ENCODE measurements at places on chromosomes 2 and 18.
A peak's percentile ranks its signal among the peaks of the same experiment; 100 is the strongest.

DNA sequence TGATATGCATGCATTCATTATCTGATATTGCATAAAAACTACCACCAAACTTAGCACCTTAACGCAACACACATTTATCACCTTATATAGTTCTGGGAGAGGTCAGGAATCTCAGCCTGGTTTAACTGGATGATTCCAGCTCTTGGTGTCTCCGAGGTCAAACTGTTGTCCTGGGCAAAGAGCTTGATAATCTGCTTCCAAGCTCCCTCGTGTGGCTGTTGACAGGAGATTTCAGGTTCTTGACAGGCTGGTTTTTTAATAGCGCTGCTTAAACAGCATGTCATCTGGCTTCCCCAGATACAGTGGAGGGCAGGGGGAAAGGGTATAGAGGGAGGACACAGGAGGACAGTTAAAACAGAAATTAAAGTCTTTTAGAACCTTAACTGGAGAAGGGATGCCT is 785.0 kb downstream of the CNTNAP5 start:
- DNase-seq: peak; percentile 32

DNA sequence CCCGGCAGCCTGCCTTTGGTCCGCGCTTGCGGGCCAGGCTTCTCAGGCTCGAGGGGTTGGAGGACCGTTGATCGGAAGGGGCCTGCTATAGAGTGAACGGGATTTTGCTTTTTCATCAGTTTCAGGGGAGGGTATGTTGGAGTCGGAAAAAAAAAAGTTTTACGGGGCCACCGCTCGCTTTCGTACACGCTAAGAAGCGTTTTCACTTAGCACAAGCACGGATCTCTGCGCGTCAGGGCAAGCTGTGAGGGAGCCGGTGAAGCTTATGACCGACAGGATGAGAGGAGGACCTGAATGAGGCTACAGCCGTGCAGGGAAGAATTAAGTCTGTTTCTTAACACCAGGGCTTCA is 443 bp downstream of the CPSF3 start:
- DNase-seq: peak; percentile 24

DNA sequence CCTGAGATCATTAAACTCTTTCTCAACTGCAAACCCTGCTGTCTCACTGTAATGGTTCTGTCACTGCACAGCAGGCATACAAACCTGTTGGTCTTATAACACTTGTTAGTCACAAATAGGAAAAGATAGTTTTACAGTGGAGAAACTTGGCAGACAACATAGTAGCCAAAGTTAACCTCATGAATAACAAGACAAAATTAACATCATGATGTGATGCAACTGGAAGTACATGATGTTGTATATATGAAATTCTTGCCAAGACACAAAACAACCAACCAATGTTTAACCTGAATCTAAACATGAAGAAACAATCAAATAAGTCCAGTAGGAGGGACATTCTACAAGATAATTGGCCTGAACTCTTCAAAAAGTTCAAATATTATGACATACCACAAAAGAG is 189.3 kb downstream of the RNF152 start:
- DNase-seq: no peak

DNA sequence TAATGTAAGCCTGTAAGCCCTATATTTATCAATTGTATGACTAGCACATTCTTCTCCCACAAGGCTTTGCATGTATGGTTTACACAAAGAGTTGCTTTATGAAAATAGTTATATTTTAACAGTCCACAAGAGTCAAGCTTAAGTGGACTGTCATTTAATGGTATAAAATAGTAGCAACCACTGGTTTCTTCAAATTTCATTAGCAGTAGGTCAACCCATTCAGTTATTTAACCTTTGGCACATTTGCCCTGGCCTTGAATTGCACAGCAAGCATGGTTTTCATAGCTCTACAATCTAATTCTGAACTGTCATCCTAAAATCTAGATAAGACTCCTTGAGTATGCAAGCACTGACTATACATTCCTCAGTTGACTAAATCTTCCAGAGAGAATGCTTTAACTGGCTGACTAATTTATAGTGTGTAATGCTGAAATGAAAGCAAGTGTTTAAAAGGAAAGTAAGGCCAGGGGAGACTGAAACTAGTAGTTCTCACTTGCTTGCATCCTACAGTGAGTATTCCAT is 1.8 kb downstream of the DPP4 start:
- peak; percentile 70 for DNase-seq

- peak; percentile 85 for DNase-seq
Measured at GRCh38 chr2:204645018-204645773, 99.9 kb downstream of the PARD3B start.

- DNase-seq: no peak
Measured at GRCh38 chr2:70939839-70940580, 4.3 kb downstream of the ATP6V1B1 start.

- no peak for DNase-seq
Measured at GRCh38 chr18:63161032-63161760, 158.4 kb downstream of the BCL2 start.

DNA sequence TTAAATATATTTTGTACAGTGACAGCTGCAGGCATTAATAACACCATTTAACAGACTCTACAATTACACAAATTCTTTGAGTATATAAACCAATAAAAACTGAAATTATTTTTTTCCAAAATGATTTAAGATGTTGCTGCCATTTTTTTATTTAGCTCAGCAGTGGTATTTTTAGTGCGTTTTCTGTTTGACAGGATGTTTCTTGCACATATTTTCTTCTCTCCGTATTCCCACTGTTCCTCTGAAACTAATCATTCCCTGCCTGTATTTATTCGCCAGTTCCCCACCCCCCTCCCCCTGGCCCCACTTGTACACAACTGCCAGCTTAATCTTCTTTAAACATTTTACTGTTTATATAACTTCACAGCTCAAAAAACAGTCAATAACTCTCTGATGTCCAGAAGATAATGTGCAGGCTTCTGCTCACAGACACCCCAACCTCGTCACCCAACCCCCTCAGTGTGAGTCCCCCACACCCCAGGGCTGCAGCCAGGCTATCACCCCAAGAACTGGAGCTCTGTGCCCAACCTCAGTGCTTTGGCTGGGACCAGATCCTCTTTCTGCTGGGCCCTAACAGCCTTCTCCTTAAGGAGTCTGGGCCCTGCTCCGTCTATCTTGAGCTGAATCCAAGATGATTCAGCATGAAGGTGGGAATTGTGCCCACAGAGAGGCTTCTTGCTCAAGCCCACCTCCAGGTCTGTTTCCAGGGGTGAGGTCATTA is 41.6 kb upstream of the MAP4K4 start:
- DNase-seq: no peak

DNA sequence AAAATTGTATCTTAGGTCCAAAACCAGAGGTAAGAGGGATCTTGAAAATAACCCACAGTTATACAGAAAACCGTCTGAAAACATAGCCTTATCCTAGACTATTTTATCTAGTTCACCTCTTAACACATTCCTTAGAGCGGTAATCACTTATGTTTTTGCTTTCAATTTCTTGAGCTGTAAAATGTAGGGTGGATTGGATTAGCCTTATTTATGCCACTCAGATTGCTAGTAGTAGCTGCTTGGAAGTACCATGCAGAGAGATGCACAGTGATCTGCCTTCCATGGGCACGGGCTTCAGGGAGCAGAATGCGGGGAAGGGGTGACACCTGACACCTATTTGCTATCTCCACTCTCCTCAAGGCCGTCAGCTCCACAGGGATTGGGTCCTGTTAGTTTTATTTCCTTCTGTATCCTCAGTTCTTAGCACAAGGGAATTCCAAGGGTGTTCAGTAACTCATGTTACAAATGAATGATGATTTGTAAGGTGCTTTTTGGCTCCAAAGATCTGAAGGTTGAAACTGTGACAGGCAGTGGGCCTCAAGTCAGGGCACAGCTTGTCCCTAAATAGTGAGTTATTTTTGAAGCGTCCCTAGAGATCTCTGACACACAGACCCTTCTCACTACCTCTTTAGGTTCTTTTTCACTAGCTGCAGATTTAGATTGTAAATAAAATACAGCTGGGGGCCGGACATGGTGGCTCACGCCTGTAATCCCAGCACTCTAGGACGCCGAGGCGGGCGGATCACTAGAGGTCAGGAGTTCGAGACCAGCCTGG is 64.0 kb upstream of the PMAIP1 start:
- no peak for DNase-seq

DNA sequence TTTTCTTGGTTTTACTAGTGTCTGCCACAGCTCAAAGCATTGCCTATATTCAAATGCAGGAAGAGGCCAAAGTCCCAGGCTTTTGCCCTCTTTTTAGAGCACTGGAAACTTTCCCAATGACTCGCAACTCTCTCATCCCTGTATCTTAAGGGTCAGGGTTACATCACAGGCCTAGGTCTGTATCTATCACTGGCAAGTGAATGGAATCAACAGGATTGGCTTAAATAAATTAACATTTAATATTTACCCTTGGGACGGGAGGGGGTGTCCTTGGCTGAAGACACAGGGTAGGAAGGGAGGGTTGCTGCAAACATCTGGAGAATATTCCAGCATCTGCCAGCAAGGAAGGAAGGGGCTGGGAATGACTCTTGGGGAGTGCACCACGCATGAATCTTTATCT is 242.6 kb downstream of the SLC4A3 start:
- peak; percentile 68 for DNase-seq

GRCh38 chr2:97891611-97892010 is 104.1 kb downstream of the TMEM131 start:
- no peak for DNase-seq
